Hepatocyte (in vitro differentiated cells): ENCODE measurements at places on chromosomes 16 and 17.

- no peak for DNase-seq
Measured at GRCh38 chr17:61485067-61485775, 33.0 kb downstream of the TBX4 start.

- DNase-seq = no peak
Measured at GRCh38 chr16:47028767-47029377, 55.4 kb upstream of the DNAJA2 start.

DNA sequence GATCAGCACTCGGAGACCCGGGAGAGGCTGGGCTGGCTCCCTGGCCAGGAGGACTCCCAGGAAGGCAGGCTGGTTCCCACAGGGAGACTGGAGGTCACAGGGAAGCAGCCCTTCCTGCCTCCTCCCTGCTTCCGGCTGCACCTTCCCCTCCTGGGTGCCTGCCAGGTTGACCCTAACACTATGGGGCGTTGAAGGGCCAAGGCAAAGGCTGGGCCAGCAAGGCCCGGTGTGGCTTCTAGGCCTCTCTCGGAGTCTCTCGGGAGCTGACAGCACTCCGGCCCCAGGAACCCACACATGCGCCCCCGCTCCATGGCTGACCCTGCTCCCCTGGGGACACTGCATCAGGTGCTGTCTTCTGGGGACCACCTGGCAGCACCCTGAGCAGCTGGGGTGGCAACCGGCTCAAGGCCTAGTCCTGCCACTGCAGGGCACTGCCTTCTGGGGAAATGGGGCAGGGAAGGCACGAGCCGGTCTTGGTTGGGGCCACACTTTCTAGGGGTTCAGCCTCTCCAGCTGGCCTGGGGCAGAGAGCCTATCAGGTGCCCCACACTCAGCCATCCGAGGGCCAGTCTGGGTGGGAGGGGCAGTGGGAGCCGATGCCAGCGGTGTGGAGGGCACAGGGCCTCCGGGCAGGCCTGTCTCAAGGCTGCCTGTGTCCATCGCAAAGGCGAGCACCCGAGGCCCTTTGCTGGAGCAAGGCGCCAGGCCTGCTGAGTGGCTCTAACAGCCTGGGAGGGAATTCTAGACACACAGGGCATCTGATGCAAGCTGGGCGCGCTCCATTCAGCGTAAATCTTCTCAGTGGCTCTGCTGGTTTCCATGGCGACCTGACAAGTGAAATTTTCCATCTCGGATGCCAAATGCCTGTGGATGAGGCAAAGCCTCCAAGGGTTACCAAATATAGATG lies 5.6 kb upstream of the MTSS2 start:
- DNase-seq = peak; percentile 94

DNA sequence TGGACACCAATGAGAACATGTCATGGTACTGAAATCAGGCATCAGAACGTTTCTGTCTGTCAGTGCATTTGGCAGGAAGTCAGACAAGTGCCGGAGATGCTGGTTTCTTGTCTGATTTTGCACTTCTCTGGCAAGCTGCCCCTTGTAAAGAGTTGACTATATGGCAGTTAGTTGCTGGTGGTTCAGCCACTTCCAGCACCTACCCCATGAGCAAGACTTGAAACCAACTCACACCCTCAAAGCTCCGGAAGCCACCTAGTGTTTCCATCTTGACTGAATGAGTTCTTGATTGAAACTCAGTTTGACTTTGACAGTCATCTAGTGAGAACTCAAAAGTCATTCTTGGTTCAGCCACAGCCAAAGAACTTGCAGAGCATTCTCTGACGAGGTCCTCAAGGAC lies 225.1 kb downstream of the SPECC1 start:
- no peak for DNase-seq

DNA sequence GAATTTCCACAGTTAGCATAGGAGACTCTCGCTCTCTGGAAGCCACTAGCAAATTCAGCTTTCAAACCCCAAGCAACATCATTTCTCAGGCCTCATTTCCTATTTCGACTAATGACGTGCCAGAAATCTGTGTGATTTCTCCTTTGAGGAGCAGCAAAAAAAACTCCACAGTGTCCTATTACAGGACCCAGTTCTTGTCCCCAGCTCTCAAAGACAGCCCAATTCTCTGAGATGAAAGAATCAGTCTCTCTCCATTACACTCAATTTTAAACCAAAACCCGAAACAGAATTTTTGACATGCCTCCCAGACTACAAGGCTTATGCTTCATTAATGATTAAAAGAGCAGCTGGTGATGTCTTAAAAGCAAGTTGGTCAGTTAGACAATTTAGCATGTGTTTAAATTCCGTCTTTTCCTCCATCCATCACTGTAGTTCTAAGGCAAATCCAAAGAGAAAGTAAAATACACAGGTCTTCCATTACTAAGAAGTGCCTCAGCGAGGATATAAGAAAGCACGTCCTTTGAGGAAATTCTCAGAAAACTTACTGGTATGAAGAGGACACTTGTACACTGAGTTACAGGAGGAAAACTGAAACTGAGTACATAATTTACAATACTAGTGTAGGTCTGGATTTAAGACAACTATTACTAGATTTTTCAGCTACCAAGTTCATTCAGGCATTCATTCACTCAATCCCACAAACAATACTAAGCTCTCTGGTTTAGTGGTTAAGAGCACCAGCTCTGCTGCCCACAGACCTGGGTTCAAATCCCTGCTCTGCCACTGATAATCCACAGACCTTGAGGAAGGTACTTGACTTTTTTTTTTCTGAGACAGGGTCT lies 12.5 kb downstream of the TOM1L2 start:
- no peak for DNase-seq

- no peak for DNase-seq
Measured at GRCh38 chr16:85640254-85640558, 27.1 kb downstream of the GSE1 start.

- no peak for DNase-seq
Measured at GRCh38 chr17:39306509-39307212, 80.9 kb upstream of the STAC2 start.

DNA sequence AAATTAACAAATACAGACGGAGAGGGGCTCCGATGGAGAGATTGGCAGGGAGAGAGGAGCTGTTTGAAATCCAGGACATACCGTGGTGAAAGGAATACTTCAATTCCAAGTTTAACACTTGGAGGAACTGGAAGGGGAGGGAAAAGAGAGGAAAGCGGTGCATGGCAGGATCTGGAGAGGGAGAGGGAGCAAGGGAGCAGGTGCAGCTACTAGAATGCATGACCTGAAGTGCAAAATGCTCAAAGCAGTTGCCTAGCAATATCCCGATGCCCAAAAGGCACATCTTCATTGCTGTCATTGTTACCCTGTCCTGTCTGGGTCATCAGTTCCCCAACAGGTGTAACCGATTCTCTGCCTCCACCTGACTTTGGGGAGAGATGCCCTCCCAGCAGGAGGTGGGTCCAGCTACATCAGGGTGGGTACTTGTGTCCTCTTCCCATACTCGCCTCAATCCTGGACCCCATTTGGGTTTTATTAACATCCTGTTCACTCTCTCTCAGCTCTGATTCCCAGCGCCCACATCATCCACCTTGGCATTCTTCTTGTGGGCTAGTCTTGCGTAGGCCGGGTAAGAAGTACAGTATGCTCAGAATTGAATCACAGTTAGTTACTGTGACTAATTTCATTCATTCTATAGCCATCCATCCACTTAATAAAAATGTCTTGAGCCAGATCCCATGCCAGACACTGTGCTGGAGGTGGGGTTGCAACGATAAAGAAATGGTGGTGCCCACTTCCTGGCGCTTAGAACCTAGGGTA lies 37.4 kb upstream of the EMP2 start:
- no peak for DNase-seq

DNA sequence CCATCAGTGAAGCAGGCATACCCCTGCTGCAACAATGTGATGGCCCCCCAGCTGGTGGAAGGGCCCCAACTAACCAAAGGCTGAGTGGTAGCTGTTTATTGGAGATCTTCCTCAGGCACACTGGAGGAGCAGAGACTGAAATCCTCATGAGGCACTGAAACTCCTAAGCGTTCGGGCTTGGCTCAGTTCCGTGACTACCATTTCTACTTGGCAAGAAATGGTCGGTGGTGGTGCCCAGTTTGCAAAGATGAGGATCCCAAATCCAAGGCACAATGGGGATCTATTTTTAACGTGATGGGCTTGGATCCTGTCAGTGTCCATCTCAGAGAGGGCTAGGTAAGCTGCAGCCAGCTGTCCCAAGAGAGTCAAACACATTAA lies 82.8 kb downstream of the TNFRSF13B start:
- no peak for DNase-seq

DNA sequence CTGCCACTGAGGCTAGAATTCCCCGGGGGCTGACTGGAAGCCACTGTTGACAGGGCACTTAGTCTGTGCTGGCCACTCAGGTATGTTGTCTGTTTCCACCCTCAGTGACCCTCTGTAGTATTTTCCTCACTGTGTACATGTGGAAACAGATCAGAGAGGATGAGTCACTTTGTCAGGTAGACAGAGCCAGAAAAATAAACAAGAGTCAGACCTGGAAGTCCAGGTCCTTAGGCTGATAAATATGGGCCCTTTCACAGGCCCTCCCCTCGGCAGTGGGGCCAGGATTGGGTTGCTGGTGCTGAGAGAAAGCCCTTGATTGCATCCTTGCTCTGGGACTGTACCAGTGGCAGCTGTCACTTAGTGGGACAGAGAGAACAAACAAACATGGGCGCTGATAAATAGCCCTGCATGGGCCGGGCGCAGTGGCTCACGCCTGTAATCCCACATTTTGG lies 21.3 kb downstream of the PGS1 start:
- no peak for DNase-seq

DNA sequence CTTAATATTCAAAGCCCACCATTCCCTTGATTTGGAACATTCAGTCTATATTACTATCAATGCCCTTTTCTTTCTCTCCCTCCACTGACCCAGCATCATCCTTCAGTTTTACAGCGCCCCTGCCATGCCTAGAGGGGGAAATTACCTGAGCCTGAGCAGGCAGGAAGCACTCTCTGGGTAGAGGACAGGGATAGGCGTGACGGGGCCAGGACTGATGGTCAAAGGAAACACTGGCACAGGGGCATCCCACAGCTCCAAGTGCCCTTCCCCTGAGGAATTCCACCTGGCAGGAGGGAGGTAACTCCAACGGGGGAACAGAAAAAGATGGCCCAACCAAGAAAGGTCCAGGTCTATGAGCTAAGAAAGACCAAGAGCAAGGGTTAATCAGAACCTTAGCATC lies 10.0 kb downstream of the CTC1 start:
- DNase-seq = no peak

GRCh38 chr17:42585353-42585752 lies 7.8 kb upstream of the PSMC3IP start:
- no peak for DNase-seq

GRCh38 chr17:78058001-78058400 lies 70.6 kb downstream of the TMC6 start:
- peak; percentile 16 for DNase-seq

GRCh38 chr17:81695801-81696200 lies 7.4 kb upstream of the MRPL12 start:
- no peak for DNase-seq

DNA sequence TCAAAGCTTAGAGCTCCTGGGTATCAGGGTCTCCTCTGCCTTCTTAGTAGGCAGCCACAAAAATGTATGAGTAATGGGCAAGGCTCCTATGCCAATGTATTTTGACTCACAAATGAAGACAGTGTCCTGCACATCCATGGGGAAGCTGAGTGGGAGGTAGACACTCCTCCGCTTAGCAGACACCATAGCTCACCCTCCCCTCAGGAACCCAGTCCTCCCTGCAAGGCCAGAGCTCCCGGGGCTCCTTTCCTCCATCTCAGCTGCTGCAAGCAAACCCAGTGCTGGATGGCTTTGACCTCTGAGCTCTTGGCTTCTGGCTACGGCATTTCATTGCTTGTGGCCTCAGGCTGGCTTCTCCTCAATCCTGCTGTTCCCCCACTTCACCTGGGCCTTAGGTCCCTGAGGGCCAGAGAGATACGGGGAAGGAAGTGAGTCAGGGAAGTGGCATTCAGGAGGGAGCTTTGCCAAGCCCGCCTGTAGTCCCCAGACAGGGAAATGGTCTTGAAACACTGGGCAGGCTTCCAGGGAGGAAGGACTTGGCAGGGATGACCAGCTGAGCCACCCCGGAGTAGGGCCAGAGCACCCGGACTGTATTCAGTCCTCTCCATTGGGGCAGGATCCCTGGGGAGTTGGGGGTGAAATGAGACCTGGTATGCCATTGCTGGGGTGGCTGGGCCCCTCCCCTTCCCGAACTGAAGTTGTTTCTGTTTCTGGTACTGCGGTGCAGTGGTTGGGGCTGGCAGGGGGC lies 4.5 kb downstream of the ABCC3 start:
- DNase-seq = peak; percentile 85

- DNase-seq = peak; percentile 44
Measured at GRCh38 chr16:7161891-7162290, 170.8 kb upstream of the RBFOX1 start.

- DNase-seq = no peak
Measured at GRCh38 chr16:66874079-66874775, 6.1 kb upstream of the PDP2 start.

GRCh38 chr16:56312556-56312955 lies 112.8 kb downstream of the AMFR start:
- no peak for DNase-seq

DNA sequence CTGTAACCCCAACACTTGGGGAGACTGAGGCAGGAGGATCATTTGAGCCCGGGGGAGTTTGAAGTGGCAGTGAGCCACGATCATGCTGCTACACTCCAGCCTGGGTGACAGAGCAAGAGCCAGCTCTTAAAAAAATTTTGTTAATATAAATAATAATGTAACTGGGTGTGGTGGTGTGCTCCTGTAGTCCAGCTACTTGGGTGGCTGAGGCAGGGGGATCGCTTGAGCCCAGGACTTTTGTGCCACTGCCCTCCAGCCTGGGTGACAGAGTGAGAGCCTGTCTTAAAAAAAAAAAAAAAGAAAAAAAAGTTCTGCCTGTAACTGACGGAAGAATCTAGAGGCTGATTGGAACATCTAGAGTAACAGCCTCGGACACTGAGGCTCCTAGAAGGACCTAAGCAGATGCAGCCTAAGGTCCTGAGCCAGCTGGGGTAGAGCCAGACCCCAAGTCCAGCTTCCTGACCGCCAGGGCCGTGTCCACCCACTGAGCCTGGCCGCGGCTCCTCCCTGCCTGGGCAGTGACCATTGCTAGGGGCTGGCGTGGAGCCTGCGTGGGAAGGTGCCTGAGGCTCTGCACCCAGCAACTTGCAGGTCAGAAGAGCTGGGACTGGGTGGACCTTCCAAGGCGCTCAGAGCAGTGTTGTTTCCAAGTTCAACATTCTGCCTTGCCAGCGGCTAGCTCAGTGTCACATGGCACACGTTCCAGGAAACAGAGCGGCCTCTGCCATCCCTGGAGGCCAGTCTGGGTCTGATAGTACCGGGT lies 209.4 kb upstream of the CIBAR2 start:
- DNase-seq = no peak

- DNase-seq = no peak
Measured at GRCh38 chr17:70929226-70929625, 759.9 kb downstream of the KCNJ2 start.

GRCh38 chr16:85200471-85201278 lies 88.4 kb upstream of the CIBAR2 start:
- peak; percentile 84 for DNase-seq

DNA sequence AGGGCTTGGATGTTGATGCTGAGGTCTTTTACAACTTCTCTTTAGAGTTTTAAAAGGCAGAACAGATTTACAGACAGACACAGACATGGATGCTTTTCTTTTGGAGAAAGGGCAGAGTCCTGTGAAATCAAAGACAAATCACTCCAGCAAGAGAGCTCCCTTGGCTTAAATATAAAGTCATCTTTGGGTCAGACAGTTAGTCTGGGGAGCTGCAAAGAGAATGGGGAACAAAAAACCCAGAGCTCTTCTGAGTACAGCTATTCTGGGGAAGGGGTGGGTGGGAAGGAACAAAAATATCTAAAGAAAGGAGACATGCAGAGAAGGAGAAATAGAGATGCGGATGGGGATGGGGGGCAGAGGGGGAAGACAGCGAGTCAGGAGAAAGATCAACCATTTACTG lies 266.6 kb downstream of the XYLT1 start:
- no peak for DNase-seq
